ENCODE measurements at places on chromosomes 3 and 15.
A peak's percentile ranks its signal among the peaks of the same experiment; 100 is the strongest.

DNA sequence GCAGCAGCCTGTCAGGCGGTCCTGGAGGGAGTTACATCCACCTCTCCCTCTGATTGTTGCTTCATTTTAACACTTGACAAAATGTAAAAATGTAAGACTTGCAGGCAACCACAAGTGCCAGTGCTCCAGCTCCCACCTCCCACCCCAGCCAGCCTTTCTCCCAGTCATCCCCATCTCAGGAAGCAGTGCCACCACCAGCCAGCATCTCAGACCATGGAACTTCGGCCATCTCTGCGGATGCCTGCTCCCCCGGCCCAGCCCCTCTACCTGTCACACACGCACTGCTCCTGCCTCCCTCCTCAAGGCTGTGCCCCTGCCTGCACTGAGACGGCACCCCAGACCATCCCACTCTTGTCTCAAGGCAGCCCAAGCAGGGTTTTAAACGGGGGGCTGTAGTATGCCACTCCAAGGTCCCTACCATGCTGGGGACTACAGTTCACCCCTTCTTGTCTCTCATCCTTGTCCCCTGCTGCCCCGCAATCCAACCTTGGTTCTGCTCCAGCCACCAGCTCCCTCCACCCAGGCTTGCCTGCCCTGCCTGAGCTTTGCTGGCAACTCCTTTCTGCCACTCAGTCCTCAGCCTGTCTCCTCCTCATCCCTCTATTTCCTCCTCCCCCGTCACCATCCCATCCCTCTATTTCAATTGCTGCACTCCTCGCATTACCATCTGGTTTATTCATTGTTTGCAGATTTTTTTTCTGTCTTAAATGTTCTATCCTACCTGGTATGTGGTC, 85.8 kb downstream of the SNRK start:
- no peak for DNase-seq

DNA sequence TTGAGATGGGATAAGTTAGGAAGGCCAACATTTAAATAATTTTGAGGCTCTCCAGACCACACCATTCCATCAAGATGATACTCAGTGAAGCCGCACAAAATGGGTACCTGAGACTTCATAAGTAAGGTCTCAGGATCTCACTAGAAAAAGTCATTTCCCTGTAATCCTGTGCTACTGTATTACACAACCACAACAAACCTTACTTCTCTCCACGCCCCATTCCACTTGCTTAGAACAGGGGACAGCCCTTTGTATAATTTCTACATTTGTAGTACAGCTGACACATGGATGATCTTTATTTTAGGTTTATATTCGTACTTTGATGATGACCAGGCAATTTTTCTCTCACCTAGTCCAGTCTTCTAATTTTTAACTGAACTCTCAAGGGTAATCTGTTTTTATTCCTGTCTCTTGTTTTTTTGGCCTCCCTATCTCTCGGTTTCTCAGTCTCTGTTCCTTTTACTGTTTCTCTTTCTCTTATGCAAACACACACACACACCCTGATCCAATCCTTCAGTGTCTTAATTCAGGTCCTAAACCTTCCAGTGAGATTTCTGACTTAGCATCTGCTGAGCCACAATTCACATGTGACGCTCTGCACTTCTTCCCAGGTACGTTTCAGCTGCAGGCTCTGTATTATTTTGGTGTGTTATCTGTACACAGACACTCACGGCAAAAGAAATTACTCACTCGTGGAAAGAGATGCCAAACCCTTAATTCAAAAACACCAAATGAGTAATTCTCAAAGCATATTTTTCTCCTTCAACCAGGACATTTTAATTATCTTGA, 223.2 kb upstream of the THBS1 start:
- DNase-seq, result no peak

DNA sequence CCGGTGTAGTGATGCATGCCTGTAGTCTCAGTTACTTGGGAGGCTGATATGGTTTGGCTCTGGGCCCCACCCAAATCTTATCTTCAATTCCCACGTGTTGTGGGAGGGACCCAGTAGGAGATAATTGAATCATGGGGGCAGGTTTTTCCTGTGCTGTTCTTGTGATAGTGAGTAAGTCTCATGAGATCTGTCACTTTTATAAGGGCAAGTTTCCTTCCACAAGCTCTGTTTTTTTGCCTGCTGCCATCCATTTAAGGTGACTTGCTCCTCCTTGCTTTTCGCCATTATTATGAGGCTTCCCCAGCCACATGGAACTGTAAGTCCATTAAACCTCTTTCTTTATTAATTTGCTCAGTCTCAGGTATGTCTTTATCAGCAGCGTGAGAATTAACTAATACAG, 566.7 kb upstream of the NECTIN3 start:
- DNase-seq, result peak; percentile 84

DNA sequence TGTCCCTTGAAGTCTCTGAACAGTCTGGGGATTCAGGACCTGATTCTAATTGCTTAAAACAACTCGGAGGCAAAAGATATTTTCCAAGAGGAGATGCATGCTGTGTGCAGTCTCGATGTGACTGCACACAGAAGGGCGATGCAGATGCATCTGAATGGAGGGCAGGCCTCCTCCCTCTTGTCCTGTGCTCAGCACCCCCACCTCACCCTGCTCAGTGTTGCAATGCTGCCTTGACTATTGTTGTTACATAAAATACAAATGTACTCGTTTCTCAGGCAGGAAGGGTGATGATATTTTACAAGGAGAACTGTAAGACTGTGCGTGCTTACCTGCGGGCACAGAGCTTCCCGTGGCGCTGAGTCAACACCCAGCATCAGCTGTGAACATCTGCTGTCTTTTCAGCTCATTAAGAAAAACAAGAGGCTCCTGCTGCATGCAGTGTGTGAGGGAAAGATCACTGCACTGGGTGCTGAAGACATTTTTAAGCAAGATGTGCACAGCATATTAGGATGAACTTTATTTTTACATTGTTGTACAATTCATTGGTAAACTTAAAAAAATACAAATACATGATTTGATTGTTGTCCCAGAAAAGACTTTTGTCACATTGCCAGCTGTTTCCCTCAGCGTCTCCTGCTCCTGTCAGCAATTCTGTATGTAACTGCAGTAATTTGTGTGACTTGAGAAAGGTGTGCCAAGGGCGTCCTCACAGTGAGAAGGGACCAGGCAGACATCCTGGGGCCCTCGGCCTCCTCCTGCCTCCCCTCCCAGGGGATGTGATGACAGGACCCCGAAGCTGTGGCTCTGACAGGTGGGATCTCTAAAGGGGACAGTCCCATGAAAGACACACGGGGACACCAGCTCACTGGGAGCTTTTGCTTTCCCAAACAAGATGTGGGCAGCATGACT, 56.3 kb upstream of the RPL32 start:
- no peak for DNase-seq

- no peak for DNase-seq
These were observed 5.0 kb upstream of the EPHB1 start for GRCh38 chr3:134790065-134790464.

DNA sequence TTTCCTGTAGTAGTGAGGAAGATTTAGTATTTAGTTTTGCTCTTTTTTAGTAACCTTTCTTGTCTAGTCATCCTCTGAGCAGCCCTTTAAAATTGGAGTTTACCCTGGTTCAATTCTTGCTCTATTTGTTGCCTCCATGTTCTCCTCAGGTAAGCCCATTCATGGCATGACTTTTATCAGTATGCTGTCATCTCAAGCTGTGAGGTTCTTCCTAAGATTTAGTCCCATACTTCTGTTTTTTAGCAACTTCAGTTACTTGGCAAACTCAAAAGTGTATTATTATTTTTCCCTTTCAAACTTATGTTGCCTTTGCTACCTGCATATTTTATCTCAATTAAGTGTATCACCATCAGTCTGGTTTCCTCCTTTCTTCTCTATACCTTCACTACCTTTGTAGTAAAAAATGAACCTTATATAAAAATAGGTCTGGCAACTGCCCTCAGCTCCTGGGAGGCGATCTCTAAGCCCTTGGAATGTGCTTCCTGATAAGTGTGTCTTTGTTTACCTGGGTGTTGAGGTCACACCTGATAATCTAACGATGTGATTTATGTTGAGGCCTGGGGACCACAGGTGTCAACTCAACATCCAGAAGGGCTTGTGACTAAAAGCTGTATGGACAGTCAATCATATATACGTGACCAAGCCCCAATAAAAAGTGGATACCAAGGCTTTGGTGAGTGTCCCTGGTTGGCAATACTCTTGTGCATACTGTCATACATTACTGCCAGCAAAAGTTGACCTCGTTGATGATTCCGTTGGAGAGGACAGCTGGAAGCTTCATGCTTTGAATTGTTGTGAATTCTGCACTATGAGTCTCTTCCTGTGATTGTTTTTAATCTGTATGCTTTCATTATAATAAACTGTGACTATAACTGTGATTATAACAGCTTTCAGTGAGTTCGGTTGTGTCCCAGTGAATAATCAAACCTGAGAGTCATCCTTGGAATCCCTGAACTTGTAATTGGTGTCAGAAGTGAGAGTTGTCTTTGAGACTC, 3.9 kb downstream of the NSUN3 start:
- no peak for DNase-seq

- DNase-seq, result no peak
These were observed 33.1 kb downstream of the TP63 start for GRCh38 chr3:189664311-189664710.

- no peak for DNase-seq
These were observed 6.9 kb upstream of the RPL35A start for GRCh38 chr3:197942956-197943556.

- DNase-seq, result peak; percentile 3
These were observed 114.0 kb upstream of the ALDH1A3 start for GRCh38 chr15:100765467-100766241.

DNA sequence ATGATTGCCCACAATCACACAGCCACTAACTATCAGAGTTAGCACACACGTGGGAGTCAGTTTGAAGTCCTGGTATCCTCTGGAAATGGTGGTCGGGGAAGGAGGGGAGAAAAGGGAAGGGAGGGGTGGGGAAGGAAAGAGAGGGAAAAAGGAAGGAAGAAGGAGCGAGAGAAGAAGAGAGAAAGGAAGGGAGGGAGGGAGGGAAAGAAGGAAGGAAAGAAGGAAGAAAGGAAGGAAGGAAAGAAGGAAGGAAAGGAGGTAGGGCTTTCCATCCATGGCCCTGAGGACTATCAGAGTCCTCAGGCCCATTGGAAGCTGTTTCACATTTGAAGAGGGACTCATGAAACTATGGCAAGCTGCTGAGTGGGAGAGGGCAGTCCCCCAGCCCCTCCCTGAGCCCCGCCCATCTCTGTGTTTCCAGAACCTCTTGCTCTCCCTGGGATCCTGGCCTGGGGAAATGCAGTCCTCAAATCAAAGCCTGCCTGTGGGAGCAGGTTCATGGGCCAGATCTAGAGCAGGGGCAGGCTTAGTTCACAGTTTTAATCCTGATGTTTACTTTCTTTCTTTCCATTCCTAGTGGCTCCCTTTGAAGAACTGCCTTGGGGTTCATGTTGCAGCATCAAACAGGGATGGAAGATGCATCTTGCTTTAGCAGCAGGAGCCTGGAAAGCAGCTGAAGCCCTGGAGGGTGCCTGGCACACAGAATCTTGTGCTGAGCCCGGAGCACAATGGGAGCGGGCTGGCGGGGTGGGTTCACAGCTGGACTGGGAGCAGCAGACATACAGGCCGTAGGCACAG, 66.1 kb upstream of the GLCE start:
- DNase-seq, result no peak

DNA sequence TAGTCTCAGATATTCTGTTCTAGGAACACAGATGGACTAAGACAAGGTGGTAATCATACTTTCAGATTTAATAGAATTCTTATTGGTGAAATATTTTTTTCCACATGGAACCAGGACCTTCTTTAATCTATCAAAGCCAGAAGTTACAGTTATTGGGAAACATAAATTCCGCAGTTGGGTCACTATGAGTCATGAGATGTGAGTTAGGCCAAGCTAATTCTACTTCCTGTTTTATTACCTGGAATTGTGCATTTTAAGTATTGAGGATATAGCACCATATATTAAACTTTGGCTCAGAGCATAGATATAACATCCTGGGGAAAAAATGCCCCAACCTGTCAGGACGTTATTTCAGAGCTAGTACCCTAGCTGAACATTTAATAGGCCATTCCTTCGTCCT, 96.4 kb upstream of the P3H2 start:
- no peak for DNase-seq

GRCh38 chr3:46215810-46216414, 7.8 kb upstream of the CCR1 start:
- no peak for DNase-seq

DNA sequence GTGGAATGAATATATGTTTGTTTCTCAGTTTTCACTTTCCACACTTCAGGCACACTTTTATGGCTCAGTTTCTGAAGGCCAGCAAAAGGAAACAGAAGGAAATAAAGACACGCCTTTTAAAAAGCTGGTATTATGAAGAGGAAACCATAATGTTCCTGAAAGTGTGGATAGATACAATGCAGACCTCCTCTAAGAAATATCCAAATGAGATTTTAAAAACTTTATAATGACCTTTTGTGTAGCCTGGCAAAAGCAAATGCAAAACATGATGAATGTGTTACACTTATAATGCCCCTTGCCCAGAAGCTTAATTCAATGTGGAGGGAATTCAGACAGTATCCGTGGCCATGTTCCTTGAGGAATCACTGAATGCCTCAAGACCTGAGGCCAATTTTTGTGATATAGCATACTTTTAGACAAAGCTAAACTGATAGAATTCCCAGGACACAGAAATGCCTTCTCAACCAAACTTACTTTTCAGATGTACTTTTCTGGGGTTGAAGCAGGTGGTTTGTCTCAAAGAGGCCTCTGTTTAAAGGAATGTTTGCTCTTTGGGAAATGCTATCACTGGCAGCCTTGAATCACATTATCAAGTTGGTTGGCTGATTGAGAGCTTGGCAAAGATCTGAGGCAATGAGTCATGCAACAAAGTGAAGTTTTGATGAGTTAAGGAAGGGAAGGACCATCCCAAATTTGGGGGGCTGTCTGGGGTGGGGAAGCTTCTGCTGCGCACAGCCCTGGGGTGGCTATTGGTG, 77.1 kb upstream of the CACNA2D3 start:
- no peak for DNase-seq

- DNase-seq, result no peak
These were observed 555.8 kb upstream of the IL12A start for GRCh38 chr3:159432682-159433340.

DNA sequence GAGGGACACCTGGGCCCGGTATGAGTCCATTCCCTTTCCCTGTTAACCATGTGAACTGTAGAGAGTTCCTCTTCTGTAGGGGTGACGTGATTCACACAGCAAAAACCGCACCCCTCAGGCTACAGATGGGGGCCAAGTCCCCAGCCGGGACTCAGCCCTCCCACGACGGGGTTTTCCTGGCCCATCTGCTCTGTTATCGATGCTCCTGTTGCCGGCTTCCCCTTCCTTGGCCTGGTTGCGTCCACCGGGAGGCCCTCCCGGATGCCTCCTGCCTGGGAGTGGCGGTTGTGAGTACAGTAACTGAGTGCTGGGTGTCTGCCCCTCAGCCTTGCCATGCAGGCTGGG, 817 bp upstream of the PLXNA1 start:
- DNase-seq, result no peak

GRCh38 chr3:61914276-61914675, 352.9 kb downstream of the PTPRG start:
- DNase-seq, result no peak

GRCh38 chr3:49362561-49362960, 4.4 kb upstream of the GPX1 start:
- no peak for DNase-seq

- no peak for DNase-seq
These were observed 55.7 kb downstream of the SRGAP3 start for GRCh38 chr3:9193633-9194195.

Data from CMK (cell line).